Activated T-cell treated with anti-CD3 and anti-CD28 coated beads, Interleukin-2, amount 50 U/mL, for 4 hours (primary cell): ENCODE measurements at places on chromosomes 16 and 17. TPM values are rescaled to one million over a fixed set of nuclear protein-coding genes. Genes with fewer than 3 reads are reported as not detected.

KRTAP9-8 gene
- not detected for total RNA-seq

TMEM235 gene
- total RNA-seq: not detected

SOX8 gene
- total RNA-seq: 2.6 TPM

PHF12 gene
- 45.2 TPM for total RNA-seq

MLYCD gene
- 1.9 TPM for total RNA-seq

RAP1GAP2 gene
- total RNA-seq: 1.2 TPM

RAMP2 gene
- total RNA-seq: not detected

PYY gene
- not detected for total RNA-seq

NHERF2 gene
- total RNA-seq: 2.0 TPM

PPL gene
- 0.08 TPM for total RNA-seq

CCR7 gene
- 109 TPM for total RNA-seq

SSTR5 gene
- not detected for total RNA-seq

KRTAP2-1 gene
- not detected for total RNA-seq

RNF43 gene
- 0.73 TPM for total RNA-seq

OR1F1 gene
- not detected for total RNA-seq

KRTAP3-1 gene
- not detected for total RNA-seq

CTRB1 gene
- 3.4 TPM for total RNA-seq

KLHL11 gene
- total RNA-seq: 30.3 TPM

HSD11B2 gene
- total RNA-seq: 6.1 TPM

CD19 gene
- 1.1 TPM for total RNA-seq

KRTAP4-1 gene
- not detected for total RNA-seq

SLC22A31 gene
- total RNA-seq: 0.49 TPM

SMIM22 gene
- not detected for total RNA-seq

CISD3 gene
- 73.3 TPM for total RNA-seq

GP1BA gene
- total RNA-seq: 0.49 TPM

RAB26 gene
- not detected for total RNA-seq

HOXB7 gene
- total RNA-seq: 0.43 TPM

CASKIN1 gene
- total RNA-seq: 0.34 TPM

LIMD2 gene
- 119 TPM for total RNA-seq

CCL1 gene
- 1.4 TPM for total RNA-seq
